ENCODE measurements at places on chromosomes 3 and 15. TPM values are rescaled to one million over a fixed set of nuclear protein-coding genes. Genes with fewer than 3 reads are reported as not detected.

The PLCH1 gene
- 4.1 TPM for total RNA-seq

The BCHE gene
- 9.7 TPM for total RNA-seq

The SLC22A14 gene
- not detected for total RNA-seq

The ZWILCH gene
- 3.1 TPM for total RNA-seq

The SAXO2 gene
- 1.9 TPM for total RNA-seq

The PATL2 gene
- total RNA-seq = 6.6 TPM

The CASR gene
- not detected for total RNA-seq

The FRMD4B gene
- 28.5 TPM for total RNA-seq

The TRH gene
- not detected for total RNA-seq

The USP19 gene
- total RNA-seq = 62.8 TPM

The PLCD1 gene
- 12.1 TPM for total RNA-seq

The RPLP1 gene
- total RNA-seq = 1,030 TPM

The GTF2A2 gene
- total RNA-seq = 124 TPM

The IGSF10 gene
- total RNA-seq = 15.5 TPM

The UPK1B gene
- 1.5 TPM for total RNA-seq

DNA sequence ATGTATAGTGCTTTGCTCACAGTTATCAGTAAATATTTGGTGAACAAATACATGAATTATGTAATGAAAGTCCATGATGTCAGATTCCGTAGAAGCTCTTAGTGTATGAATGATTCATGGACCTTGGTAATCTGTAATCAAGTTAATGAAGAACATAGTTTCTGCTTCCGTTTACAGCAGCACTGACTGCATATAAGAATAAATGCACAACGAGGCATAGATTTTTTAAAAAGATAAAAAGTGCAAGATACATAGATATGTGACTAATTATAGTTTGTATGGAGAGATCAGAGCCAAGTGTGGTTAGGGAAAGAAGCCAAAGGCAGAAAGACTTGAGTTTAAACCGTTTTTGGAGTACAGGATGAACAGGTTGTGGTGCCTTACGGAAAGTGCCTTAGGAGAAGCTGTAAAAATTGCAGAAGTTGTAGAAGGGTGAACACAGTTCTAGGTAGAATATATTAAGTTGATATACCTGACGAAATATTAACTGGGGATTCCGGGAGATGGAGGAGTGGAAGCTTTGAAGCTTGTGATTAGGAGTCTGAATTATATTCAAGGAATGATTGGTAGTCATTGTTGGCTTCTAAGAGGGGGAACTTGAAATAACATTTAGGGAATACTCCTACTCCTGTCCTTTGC, 293.1 kb downstream of the NLGN1 start:
- DNase-seq = no peak

DNA sequence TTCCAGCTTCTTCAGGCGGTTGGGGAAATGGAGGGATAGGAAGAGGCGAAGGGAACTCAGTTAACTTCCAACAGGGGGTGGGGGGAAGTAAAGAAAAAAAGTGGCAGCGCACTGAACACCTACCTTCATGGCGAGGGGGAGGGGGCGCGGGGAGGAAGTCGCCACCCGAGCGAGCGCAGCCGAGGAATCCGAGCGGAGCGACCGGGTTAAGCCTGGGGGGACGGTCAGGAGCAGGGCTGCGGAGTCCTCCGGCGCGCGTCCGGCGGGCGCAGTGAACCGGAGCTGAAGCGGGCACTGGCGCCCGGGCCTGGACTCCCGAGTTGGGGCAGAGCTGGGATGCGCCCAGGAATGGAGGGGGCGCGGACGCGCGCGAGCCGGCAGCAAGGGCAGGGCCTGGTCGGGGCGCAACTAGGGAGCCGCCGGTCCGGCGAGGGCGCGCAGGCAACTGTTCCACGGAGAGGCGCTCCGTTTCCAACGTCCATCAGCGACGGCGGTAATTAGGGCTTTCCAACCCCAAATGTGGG, at the start of gene WNT5A:
Gene WNT5A, minus strand, starts transcription at position 450 of the 524 bp plus-strand sequence. Its CDS starts 321 bp downstream, at position 129.
- DNase-seq = peak; percentile 78

GRCh38 chr3:88044411-88044810, 14.4 kb downstream of the CGGBP1 start:
- DNase-seq = no peak

GRCh38 chr15:23074684-23075083, 35.3 kb upstream of the TUBGCP5 start:
- no peak for DNase-seq

- DNase-seq = peak; percentile 79
These were observed at the start of gene ANKRD63 for GRCh38 chr15:40282869-40283614. Gene ANKRD63 (minus strand): TSS chr15:40283064. CDS start chr15:40282586, 478 bp downstream.

GRCh38 chr15:92714077-92714476, 58.5 kb upstream of the FAM174B start:
- DNase-seq = peak; percentile 30

- no peak for DNase-seq
These were observed 100.2 kb downstream of the TMCC1 start for GRCh38 chr3:129793319-129793718.

- peak; percentile 96 for DNase-seq
These were observed at the start of gene ARL8B for GRCh38 chr3:5122030-5122740. Gene ARL8B (plus strand): TSS chr3:5122292. CDS start chr3:5122466, 174 bp downstream.

GRCh38 chr15:31372635-31373091, 46.0 kb downstream of the KLF13 start:
- peak; percentile 95 for DNase-seq

- no peak for DNase-seq
These were observed 41.0 kb downstream of the RAB11A start for GRCh38 chr15:65910341-65910740.

GRCh38 chr3:29099296-29099695, 181.6 kb upstream of the RBMS3 start:
- no peak for DNase-seq

GRCh38 chr3:82236257-82236656, 474.8 kb upstream of the GBE1 start:
- no peak for DNase-seq

- peak; percentile 80 for DNase-seq
These were observed 34.8 kb upstream of the RPL32 start for GRCh38 chr3:12875857-12876836.

- no peak for DNase-seq
These were observed 150.8 kb downstream of the ZNF609 start for GRCh38 chr15:64611085-64611725.

GRCh38 chr3:13883681-13884080, 3.8 kb upstream of the WNT7A start:
- DNase-seq = no peak

- DNase-seq = no peak
These were observed 507.0 kb upstream of the TPRG1 start for GRCh38 chr3:188664795-188665194.

DNA sequence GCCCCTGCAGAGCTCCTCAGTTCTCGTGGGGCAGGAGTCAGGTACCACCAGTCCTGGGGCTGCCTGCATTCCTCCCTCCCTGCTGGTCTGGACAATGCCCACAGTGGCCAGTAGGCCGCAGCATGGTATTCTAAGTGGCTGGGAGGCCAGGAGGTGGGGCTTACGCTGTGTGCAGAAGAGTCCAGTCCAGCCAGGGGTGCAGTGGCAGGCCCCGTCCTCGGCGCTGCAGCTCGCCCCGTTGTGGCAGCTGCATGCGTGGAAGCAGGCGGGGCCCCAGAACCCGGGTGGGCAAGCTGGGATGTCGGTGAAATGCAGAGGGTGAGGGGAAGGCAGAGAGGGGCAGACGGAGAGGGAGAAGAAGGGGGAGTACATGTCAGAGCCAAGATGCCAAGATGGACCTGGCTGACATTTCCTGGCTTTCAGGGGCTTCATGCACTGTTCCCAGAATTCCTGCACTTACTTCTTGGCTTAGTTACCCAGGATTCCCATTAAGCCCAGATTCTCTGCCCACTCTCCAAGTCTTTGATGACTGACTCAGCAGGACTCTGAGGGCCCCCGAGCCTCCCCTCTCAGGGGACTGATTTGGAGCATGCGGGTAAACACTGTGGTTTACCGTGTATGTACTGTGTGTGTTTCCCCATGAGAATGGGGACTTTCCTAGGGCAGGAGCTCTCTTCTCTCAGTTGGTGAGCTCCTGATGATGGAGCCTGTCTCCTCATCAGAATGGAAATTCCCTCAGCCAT, 47.5 kb downstream of the RAB11A start:
- DNase-seq = peak; percentile 78

- no peak for DNase-seq
These were observed 3.6 kb downstream of the ADAMTSL3 start for GRCh38 chr15:83657549-83657948.

DNA sequence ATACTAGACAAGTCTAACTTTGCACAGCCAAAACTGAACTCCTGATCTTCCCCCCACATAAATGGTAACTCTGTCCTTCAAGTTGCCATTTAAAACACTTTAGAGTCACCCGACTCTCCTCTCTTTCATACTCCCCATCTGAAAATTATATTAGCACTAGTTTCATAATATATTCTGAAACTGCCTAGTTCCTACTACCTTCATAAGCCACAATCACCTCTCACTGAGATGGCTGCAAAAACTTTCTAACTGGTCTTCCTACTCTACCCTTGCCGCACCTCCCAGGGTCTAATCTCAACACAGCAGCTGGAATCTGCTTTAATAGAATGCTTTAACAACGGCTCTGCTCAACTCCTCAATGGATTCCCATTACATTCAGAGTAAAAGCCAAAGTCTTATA, 55.0 kb downstream of the GLB1 start:
- DNase-seq = no peak

GRCh38 chr3:155712008-155712407, 32.9 kb downstream of the PLCH1 start:
- DNase-seq = no peak

GRCh38 chr3:109910772-109911171, 573.4 kb upstream of the DPPA4 start:
- no peak for DNase-seq

- no peak for DNase-seq
These were observed 785.1 kb downstream of the EDEM1 start for GRCh38 chr3:5972586-5972985.

DNA sequence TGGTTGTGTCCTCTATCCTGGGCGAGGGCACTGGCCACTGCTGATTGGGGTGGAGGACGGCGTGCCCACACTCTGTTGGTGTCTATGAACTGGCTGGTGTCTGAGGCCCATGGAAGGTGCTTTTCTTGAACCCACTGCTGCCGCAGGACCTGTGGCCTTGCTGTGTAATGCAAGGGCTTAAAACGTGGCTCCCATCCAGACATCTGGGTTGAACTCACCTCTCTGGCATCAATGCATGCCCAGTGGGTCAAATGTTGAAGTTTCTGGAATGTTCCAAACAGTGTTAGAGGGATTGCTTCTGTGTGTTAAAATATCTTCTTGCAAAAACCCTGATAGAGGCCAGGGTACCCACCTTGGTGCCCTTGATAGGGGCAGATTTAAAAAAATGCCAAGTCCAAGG, 42.6 kb downstream of the FAM3D start:
- no peak for DNase-seq

- no peak for DNase-seq
These were observed 301.4 kb upstream of the TGFBR2 start for GRCh38 chr3:30305021-30305420.

DNA sequence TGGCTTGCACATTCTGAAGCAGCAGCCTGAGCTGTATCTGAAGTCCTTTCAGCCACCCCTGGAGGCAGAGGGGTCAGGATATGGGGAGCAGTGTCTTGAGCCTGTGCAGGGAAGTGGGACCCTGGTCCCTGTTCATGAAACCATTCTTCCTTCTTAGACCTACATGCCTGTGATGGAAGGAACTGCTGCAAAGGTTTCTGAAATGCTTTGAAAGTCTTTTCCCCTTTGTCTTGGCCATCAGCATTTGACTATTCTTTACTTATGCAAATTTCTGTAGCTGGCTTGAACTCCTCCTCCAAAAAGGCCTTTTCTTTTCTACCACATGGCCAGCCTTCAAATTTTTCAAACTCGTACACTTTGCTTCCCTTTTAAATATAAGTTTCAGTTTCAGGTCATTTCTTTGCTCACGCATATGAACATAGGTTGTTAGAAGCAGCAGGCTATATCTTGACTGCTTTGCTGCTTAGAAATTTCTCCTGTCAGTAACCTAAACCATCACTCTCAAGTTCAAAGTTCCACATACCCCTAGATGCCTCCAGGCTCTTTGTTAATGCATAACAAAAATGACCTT, 62.3 kb downstream of the GALK2 start:
- DNase-seq = no peak

DNA sequence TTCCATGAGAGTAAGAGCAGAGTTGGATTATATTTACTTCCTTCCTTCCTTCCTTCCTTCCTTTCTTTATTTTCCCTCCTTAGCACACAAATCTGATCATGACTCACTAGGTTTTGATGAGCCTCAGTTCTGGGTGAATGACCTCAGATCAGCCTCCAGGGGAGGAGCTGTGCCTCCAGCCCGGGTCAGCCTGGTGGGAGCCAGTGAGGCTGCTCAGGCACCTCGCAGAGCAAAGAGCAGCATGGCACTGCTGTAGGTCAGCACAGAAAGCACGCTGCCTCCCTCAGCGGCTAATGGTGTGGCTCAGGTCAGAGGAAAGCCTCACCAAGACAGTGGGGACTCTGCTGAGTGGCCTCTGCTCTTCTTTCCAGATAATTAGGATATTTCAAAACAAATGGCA, 108.5 kb downstream of the SYNPR start:
- no peak for DNase-seq

DNA sequence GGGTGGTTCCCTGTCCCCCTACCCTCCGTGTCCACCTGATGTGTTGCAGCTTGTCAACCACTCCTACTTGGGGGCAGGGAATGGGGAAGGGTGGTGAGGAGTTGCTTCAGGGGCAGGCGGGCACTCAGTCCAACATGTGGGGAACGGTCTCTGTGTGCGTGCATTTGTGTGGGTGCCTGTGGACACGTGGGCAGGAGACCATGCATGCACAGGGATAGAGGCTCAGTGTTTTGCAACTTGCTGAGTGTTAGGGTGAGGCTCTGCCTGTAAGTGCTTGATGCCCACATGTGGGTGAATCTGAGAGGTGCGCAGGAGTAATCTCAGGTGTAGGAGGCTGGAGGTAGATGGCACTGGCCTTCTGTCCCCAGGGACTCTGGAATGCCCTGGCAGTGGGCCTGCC, 24.4 kb upstream of the TMEM115 start:
- no peak for DNase-seq

- DNase-seq = no peak
These were observed 115.6 kb downstream of the ETFA start for GRCh38 chr15:76195506-76196268.

- DNase-seq = no peak
These were observed 108.0 kb downstream of the SENP2 start for GRCh38 chr3:185693985-185694653.

DNA sequence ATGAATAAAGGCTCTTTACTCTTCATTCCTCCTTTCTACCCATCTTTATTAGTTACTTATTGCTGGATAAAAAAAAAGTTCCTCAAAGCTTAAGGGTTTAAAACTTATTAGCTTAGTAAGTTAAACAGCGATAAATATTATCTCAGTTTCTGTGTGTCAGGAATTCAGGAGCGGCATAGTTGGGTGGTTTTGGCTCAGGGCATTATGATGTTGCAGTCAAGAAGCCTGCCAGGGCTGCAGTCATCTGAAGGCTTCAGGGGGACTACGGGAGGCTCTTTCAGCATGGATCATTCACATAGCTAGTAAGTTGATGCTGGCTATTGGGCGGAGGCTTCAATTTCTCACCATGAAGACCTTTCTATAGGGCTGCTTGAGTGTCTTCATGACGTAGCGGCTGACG, 1.9 kb upstream of the DLG1 start:
- DNase-seq = no peak

- DNase-seq = no peak
These were observed 48.8 kb downstream of the EPHB3 start for GRCh38 chr3:184610245-184610871.

GRCh38 chr3:114451561-114452018, 157.8 kb downstream of the TIGIT start:
- peak; percentile 50 for DNase-seq

Data from right cardiac atrium (tissue), 5 donors.